ENCODE measurements at places on chromosomes 12 and 14. TPM values are rescaled to one million over a fixed set of nuclear protein-coding genes. Genes with fewer than 3 reads are reported as not detected.

The HOXC13 gene
- total RNA-seq: 9.0 TPM

The ERBB3 gene
- 40.6 TPM for total RNA-seq

The MSI1 gene
- total RNA-seq: not detected

The OLR1 gene
- not detected for total RNA-seq

The SLCO1B1 gene
- not detected for total RNA-seq

The RPS6KL1 gene
- total RNA-seq: 17.9 TPM

The RNASE1 gene
- 0.51 TPM for total RNA-seq

The LMNTD1 gene
- total RNA-seq: not detected
